Stimulated activated CD4-positive, alpha-beta T cell treated with anti-CD3 and anti-CD28 coated beads, Interleukin-4, amount 100 ng/mL, for 48 hours (primary cell): ENCODE measurements at places on chromosomes 11 and 22.

- DNase-seq: no peak
Observed at GRCh38 chr11:103737037-103737622, 299.3 kb upstream of the DDI1 start.

DNA sequence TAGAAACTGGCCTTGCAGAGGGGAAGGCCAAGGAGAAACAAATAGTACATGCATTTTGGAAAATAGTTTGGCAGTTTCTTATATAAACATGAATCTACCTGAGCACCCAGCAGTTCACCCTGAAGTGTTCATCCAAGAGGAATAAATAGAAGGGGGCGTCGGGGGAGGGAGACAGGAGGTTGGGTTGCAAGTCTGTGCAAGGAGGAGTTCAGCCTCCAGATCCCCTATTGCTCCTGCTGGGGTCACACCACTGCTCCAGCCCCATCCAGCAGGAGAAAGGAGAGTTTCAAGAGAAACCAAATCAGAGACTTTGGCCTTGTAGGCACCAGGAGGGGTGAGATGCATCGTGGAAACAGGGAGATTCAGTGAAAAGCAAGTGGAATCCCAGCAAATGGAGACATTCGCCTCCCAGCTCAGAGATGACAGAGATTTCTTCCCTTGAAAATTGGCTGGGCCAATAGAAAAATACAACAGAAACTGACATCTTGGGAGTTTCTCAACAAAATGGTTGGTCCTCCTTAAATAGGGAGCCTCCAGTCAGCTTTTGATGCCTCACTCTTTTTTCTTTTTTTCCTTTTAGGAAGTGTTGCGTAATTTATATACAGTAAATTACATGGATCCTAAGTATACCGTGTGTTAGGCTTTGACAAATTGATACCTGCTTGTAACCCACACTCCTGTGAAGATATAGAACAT lies 34.1 kb downstream of the OTOG start:
- DNase-seq: no peak

DNA sequence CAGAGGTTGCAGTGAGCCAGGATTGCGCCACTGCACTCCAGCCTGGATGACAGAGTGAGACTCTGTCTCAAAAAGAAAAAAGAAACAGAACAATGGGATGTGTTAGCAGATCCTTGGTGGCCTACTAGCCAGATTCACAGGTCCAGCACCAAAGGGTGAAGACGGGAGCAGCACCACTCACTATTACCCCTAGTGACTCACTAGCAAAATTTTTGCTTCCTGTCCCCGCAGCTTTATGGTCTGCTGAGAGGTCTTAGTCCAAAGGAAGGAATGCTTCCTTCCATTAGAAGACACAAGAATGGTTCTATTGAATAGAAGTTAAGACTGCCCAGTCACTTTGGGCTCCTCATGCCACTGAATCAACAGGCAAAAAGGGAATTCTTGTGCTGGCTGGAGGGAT lies 35.9 kb upstream of the NUP50 start:
- no peak for DNase-seq

DNA sequence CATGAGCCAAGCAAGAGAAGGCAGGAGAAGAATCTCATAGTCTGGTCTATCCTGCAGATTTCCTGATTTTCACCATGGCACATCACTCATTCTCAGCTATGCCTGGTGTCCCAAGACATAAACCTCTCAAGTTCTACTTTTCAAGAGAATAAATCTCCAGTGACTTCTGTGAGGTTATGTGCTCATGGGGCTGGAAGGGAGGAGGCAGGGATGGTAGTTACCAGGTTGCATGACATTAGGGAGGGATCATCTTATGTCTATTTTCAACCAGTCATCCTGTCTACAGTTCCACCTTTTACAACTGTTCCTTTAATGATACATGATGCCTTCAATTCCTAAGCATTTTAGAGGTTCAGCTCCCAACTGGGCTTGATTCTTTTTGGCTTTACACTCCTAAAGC lies 297.7 kb downstream of the SOX6 start:
- no peak for DNase-seq

GRCh38 chr11:123590296-123590912 lies 64.0 kb downstream of the SCN3B start:
- no peak for DNase-seq
